ENCODE measurements at places on chromosomes 12 and 14. TPM values are rescaled to one million over a fixed set of nuclear protein-coding genes. Genes with fewer than 3 reads are reported as not detected.

Gene SMAGP
- 1.6 TPM for total RNA-seq

DNA sequence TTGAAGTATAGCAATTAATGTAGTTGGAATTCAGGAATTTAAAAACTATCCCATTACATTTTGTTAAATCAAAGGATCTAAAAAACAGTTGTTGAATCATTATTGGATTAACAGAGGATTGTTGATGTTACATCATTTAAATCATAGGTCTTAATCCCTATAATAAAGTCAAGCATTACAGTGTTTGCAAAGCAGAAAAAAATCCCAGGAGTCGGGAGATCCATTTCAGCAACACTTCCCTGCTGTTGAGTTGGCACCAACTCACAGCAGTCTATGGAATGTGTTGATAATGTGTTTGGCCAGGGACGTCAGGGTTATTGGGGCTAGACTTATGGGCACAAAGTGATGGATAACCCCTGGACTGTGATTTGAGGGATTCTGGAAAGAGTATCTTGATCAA lies 99.1 kb upstream of the TMTC1 start:
- DNase-seq: no peak

DNA sequence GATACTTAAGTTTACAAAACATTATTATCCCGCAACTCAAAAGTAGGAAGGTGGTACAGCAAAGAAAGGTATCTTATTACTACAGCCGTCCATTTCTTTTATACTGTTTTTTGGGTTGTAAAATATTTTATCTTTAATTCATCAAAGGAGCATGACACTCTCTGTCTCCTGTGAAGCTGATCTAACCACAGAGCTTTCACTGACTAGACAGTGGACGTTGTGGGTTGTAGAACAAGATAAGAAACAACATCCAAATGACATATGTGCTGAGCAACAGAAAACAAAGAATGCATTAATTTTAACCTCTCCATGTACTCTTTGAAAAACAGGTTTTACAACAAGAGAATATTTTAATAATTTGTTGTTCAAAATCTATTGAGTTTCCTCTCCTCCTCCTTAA lies 195.9 kb upstream of the FBXO33 start:
- no peak for DNase-seq

DNA sequence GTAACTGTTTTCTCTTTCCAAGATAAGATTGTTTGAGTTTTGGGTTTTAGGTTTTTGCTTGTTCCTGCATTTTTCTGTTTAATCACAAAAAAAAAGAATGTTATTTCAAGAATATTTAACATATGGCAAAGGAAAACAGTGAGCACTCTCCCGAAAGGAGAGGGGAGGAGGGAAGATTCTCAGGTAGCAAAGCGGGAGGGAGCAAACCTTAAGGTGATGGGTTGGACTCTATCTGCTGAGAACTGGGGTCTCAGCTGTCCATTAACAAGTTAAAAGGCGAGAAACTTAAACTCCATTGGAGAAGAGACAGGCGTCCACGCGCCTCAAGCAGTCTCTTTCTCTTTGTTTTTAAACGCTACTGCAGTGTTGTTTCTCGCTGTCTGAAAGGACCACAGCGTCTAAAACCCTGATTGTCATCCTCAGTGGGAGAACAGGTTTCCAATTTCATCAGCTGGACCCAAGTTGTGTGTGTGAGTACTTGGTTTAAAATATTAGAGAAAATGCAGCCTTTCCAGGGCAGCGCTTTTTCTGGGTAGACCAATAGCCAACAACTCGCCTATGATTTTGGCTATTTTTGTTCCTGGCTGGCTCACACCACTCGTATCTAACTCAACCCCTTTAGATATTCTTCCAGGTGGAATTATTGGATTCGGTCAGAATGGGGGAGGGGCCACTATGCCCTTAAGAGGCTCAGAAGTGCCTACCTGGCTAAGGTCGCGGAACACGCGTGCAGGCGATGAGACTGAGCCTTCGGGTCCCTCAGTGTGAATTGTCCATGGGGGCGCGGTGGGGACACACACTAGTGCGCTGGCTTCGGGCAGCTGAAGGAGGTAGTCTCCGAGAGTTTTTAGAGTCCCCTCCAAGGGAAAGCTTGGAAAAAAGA lies 8.2 kb downstream of the SIX1 start:
- no peak for DNase-seq

- DNase-seq: no peak
Measured at GRCh38 chr14:53663709-53664108, 292.9 kb downstream of the BMP4 start.

Gene DAD1
- total RNA-seq: 96.8 TPM

DNA sequence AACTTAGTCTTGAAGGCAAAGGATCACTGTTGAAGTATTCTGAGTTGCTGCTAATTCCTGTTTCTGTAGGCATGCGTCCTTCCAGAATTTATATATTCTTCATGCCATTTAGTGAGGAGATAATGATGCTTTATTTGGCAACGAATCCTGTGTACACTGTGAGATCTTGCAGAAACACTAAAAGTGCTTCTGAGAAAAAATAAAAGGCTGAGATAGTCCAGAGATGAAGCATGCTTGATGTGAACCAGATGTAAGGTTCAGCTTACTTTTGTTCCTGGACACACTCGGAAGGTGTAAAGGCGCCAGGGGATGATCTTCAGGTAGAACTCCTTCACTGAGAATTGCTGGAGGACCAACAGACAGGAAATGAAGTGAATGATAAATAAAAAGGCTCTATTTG lies 39.1 kb downstream of the AREL1 start:
- DNase-seq: no peak

DNA sequence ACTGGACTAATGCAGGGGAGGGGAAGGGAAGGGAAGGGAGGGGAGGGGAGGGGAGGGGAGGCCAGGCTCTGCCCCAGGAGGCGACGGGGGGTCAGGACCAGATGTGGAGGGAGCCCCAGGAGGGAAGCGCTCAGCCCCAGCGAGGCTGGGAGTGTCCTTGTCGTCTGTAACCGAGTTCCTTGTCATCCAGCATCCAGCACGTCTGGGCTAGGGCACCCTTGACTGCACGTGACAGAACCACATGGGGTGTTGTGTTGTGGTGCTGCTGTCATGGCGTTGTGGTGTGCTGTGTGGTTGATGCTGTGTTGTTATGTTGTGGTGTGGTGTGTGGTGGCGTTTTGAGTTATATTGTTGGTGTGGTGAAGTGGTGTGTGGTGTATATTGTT lies 28.4 kb upstream of the SFSWAP start:
- no peak for DNase-seq

- DNase-seq: no peak
Measured at GRCh38 chr14:39229222-39229543, 4.5 kb upstream of the MIA2 start.

- no peak for DNase-seq
Measured at GRCh38 chr12:98744680-98745079, 99.6 kb downstream of the APAF1 start.

Gene PRICKLE1
- 34.8 TPM for total RNA-seq

GRCh38 chr12:31228811-31229792 lies 96.8 kb downstream of the SINHCAF start:
- peak; percentile 54 for DNase-seq

Gene RNASE1
- total RNA-seq: 126 TPM
